Activated T-cell treated with anti-CD3 and anti-CD28 coated beads for 4 hours (primary cell): ENCODE measurements at places on chromosomes 6 and 20.

DNA sequence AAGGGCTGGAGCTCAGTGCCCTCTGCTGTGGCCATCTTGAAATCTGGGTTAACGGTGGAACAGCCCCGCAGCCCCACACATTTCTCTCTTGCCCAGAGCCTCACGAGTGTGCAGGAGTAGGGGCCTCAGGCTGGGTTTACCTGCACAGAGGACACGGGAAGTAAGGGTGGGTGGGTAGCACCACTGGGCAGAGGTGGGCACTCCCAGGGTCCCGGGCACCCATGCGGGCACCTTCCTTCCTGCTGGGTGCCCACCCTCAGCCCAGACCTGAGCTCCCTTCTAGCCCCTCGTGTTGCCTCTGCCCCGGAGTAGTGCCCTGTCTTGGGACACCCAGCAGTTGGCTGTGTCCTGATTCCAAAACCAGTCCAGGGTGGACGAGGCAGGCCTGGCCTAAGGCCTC, 11.2 kb downstream of the COL9A3 start:
- no peak for DNase-seq

DNA sequence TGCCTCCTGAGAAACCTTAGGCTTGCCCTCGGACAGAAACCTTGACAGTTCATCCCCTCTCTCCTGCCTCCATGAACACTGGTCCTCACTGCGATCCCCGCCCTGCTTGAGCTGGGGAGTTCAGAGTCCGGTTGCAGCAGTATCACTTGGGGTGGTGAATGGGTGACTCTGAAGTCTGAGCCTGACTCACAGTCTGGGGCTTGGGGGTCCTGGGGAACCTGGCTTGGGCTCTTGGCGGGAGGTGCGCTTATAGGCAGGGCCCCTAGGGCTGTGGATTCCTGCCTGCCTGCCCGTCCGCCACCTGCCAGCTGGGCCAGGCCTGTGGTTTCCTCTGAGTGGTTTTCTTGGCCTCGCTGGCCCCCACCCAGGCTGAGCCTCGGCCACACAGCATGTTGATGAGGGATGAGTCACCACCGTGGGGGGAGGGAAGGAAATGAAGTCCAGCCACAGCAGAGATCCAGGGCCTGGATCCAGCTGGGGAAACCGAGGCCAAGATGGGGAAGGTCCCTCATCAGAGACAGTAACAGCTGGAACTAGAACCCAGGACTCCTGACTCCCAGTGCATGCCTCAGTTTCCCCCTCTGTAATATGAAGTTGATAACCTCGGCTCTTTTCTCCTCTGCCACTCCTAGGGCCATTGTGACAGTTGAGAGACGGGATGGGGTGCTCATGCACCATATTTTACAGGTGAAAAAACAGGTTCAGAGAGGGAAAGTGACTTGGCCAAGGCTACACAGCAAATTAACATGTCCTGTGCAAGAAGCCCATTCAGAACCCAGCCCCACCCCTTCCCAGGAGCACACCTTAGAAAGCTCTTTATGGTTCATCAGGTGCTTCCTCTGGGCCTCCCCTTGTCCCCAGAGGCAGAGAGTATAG, 9.2 kb downstream of the FOXS1 start:
- no peak for DNase-seq

GRCh38 chr6:135938576-135939207, 87.2 kb downstream of the PDE7B start:
- DNase-seq: no peak

DNA sequence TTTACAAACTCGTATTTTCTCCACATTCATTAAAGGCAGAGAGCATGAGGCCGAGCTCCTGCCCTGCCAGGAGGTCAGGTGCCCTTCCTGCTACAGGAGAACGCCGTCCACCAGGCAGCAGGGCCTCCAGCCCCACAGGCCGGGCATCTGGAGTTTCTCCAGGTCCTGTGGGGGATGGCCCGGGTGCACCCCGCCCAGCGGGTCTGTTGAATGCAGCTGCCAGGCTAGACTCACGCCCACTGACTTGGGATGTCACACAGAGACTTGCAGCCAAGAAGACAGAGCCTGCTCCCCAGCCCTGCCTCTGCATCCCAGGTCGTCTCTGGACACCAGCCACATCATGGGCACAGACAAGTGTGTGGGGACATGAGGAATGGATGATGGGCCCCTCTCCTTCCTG, 376.4 kb downstream of the CDH4 start:
- DNase-seq: no peak

GRCh38 chr6:166305562-166306117, 2.6 kb downstream of the PRR18 start:
- DNase-seq: no peak

DNA sequence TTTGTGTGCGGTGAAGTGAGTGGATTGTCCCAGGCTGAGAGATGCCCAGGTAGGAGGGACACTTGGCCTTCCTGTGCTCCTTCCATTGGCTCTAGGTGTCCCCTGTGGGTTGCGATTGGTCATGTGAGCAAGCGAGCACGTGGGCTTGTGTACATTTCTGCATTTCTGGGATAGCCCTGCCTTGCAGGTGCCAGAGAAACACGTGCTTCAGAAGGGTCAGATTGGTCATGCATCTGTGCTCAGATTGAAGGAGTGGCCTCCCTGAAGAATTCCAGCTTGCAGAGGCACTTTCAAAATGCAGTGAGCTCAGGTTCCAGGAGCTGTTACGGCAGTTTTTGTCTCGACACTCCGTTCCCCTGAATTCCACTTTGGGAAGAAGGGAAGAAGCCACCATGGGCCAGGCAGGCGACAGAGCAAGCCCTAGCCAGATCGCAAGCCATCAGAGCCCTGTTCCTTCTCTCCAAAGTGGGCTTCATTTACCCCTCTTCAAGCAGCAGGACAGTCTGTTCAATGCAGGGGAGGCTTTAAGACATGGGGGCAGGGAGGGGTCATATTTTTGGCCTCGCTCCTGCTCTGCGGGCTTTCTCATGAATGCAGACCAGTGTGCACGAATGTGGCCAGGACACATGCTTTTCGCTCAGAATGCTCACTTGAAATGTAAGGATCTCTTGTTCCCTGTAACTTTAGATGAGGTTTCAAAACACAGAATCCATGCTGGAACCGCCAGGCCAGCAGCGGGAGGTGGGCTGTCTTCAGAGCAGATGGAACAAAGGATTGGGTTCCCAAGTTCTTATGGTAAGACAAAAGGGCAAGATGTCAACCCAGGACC, 78.6 kb upstream of the AKAP12 start:
- DNase-seq: no peak

- DNase-seq: no peak
Measured at GRCh38 chr20:63889241-63890200, 5.4 kb upstream of the DNAJC5 start.

- DNase-seq: no peak
Measured at GRCh38 chr6:134585517-134585873, 267.6 kb upstream of the SGK1 start.

GRCh38 chr6:105836889-105837288, 249.2 kb upstream of the PRDM1 start:
- no peak for DNase-seq

GRCh38 chr6:169009628-169010027, 244.0 kb downstream of the THBS2 start:
- DNase-seq: no peak

GRCh38 chr6:132954936-132955335, 140.6 kb downstream of the RPS12 start:
- no peak for DNase-seq

- no peak for DNase-seq
Measured at GRCh38 chr20:50043573-50044352, 61.0 kb downstream of the SNAI1 start.

DNA sequence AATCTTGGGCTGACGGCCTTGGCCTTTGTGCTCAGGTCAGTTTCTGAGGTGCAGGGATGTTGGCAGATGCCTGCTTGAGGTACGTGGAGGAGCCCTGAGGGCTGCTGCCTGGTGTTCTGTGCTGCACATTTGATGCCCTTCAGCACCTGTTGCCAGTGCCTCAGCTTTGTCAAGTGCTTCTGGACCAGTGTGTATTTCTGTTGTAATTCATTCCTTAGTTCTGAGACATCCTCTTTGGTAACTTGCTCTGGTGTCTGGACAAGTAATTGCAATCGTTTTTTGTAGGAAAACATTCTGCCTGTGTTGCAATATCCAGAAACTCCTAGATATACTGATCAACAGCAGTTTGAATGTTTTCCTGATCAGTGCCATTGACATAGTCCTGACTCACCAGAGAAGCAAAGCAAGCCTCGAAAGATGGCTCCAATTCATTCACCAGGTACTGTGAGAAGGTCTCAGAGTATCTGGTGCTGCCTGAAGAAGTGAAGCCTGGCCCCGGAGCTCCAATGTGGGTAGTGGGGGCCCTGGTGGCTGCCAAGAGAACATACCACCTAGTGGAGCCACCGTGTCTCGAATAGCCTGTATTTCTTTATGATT, 26.7 kb downstream of the ZNF337 start:
- no peak for DNase-seq

DNA sequence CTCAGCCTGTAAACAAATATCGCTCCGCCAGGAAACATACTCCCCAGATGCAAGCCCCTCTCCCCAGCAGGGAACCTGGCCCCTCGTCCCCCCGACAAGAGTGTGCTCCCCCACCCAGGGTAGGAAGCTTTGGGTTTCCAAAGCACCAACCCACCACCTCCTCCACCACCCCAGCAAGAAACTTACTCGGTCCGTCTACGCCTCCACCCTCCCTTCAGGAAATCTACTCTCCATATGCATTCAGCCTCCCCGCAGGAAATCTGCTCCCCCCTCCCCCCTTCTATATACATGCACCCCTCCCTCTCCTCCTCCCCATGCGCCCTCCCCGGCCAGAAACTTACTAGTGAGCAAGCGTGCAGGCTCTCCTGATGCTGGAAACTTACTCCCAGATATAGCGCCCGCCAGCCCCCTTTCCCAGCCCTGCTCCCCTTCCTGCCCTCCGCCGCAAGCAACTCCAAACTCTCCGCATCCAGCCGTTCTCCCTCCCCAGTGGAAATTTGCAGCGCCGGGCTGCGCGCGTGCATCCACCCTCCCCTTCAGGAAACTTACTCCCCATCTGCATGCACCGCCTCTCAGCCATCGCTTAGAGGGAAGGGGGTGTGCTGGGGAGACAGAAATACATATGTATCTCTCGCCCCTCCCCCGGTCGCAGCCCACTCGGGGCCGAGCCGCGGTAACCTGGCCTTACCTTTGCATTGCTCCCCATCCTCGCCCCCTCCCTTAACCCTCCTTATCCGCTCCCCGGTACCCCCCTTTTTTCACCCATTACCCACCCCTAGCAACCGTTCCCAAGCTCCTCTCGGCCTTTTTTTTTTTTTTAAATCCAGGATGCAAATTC, at the start of gene TRERF1:
Gene TRERF1, minus strand, starts transcription at position 594 of the 838 bp plus-strand sequence. CDS start 182,336 bp downstream, outside the sequence.
- DNase-seq: no peak

GRCh38 chr20:51900443-51900842, 98.1 kb upstream of the SALL4 start:
- DNase-seq: no peak

GRCh38 chr6:14716499-14717146, 529.2 kb upstream of the JARID2 start:
- DNase-seq: no peak

- no peak for DNase-seq
Measured at GRCh38 chr6:119060255-119060907, 18.1 kb downstream of the FAM184A start.

DNA sequence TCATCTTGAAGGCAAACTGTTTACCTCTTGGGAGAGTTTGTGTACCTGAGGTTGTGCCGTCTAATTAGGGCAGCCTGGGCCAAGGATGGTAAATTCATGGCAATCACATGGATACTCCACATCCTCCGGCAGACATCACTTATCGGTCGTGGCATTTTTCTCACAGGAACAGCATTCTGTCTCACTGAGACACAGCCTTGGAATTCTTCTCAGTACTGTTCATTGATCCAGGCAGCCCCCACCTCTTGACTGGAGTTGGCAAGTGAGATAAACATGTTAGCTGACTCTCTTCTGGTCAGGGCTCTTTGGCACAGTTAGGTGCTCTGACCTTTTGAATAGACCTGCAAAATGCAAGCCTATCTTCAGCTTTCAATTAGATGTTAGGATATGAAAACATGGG, 511.4 kb upstream of the FLRT3 start:
- no peak for DNase-seq

DNA sequence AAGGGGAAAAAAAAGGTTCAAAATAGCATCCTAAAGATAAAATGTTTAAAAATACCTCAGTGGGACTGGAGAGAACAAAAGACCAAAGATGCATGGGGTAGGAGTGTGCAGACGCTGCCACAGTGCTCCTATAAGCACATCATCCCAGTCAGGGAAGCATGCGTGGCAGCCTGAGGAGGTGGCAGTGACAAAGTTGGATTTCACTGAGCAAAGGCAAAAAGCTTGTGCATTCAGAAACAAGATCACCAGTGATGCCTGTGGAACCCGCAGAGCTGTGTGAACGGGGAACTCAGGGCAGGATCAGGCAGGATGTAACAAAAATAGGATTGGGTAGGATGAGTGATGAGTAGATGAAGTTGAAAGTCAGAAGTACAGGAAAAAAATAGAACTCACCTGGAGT, 116.1 kb downstream of the RIMS1 start:
- DNase-seq: no peak

GRCh38 chr6:37822851-37823682, 3.5 kb downstream of the ZFAND3 start:
- DNase-seq: no peak

GRCh38 chr6:14016935-14017625, 92.3 kb downstream of the RNF182 start:
- DNase-seq: no peak

DNA sequence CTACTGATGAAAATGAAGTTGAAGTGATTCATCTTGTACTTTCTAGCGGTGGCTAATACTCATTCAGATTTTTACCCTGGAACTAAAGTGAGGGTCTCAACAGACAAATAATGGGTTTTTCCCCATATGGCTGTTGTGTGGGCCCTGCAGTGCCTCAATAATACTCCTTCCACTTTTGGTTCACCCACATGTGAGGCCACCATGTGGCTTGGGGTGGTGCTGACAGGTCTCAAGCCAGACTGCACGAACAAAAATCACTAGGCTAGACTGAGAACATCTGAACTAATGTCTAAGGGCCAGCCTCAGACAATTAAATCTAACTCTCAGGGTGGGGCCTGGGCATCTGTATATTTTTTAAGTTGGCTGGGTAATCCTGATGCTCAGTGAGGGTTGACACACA, 7.9 kb upstream of the COL12A1 start:
- DNase-seq: no peak

- no peak for DNase-seq
Measured at GRCh38 chr6:125858427-125859320, 67.9 kb downstream of the NCOA7 start.

DNA sequence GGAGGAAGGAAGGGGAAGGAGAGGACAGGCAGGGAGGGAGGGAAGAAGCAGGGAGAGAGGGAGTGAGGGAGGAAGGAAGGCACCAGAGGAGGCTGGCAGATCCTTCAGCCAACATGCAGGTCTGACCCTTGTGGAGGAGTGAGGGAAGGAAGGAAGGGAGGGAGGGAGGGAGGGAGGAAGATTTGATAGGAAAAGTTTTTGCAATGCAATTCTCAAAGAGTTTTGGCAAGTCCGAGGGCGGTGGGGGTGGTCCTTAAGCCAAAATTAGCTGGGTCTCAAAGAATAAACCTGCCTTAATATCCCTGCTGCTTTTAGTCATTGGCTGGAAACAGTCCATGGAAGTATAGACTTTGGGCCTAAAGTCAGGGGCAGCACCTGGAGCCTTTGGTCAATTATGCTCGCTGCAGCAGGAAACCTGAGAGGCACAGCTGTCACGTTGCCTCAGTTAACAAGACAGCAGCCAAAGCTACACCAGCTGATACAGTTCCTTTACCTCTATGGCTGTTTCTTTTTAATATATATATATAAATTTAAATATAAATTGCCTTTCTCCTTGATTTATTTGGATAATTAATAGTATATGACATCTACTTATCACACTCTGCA, 115.7 kb upstream of the RALGAPA2 start:
- no peak for DNase-seq
